ENCODE measurements at places on chromosomes 1 and 21.

GRCh38 chr1:241542199-241542907, 10.2 kb downstream of the KMO start:
- DNase-seq = no peak

DNA sequence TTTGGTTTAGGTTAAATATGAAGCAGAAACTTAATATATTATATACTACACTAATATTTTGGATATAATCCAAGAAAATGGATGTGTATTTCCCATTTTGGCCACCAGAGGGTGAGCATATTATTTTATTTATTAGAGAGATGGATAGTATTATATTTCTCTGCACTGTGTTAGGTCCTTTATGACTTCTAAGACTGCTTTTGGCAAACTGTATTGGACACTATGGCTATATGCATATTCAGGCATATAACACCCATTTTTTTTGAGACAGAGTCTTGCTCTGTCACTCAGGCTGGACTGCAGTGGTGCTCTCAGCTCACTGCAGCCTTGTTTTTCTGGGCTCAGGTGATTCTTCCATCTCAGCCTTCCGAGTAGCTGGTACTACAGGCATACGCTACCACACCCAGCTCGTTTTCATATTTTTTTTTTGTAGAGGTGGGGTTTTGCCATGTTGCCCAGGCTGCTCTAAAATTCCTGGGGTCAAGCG, 17.8 kb upstream of the PGM1 start:
- DNase-seq = peak; percentile 44

- no peak for DNase-seq
Measured at GRCh38 chr1:16077406-16078245, 4.2 kb upstream of the FAM131C start.

DNA sequence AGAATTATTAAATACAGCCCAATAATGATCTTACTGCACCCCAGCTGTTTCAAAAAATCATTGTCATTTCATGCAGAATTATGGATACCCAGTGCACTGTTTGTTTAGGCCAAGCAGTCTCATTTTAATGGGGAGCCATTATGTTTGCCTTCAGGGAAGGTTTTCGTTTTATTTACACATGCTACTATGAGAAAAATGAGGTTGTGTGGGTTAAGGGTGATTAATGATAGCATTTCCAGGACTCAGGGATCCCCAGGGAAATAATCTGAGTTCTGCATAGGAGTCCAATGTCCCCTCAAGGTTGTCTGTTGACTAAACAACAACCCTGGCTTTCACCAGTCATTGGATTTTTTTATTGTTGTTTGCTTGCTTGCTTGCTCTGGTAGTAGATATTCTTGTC, 71.0 kb upstream of the ZP4 start:
- DNase-seq = no peak

- peak; percentile 59 for DNase-seq
Measured at GRCh38 chr1:67441183-67441582, 11.0 kb upstream of the SERBP1 start.

- no peak for DNase-seq
Measured at GRCh38 chr1:24903011-24903461, 27.0 kb downstream of the RUNX3 start.

DNA sequence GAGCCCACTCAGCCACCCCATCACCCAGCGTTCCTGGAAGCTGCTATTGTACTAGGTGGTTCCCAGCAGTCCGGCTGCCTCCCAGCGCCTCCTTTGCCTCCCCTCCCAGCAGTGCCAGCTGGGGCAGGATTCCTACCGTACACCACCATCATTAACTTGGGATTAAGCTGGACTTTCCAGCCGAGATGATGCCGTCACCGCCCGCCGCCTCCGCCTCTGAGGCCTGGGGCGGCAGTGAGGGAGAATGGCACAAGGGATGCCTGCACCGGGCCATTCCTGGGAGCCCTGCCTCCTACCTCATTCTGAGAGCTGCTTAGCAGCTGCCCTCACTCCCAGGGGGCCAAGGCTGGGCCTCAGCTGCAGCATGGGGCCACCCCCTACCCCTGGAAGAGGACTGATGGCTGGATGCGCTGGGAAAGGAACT, 13.2 kb downstream of the CNTN2 start:
- no peak for DNase-seq

DNA sequence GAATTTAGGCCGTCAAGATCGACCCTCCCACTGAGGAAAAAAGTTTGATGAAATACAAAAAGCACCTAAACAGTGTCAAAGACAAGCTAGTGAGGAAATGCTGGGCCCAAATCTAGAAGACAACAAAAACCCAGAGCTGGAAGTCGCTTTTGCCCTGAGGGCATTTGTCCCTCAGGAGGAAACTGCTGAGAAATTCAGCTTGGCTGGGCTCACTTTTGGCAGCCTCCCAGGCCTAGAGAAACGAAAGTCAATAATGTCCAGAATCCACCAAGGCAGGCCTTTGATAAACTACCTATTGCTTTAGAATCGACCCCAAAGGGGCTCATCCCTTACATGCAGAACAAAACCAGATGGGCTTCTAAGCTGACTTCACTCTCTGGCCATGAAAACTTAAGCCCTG, 38.9 kb downstream of the SYT2 start:
- no peak for DNase-seq

DNA sequence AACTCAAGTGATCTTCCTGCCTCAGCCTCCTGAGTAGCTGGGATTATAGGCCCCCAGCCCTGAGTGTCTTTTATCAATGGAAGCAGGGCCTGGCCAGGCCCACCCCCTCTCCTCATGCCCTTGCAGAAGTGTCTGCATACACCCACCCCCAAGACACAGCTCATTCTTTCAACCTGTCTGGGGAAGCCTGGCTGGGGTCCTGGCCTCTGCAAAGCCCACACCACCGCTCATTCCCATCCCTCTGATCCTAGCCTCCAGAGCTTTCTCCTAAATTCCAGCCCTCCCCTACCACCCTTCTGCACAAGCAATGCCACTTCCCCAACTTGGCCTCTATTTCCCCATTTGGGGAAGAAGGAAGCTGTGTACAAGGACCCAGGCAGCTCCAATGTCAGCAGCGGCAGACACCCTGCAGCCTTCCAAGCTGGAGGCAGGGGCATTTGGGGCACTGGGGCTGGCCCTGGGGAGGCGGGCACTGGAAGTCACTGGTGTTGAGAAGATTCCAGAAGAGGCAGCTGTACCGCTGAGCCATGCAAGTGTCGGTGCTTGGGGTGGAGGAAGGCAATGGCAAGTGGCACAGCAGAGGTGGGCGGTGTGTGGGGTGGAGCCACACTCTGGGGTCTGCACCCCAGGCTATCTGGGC, 33.7 kb upstream of the ARF1 start:
- DNase-seq = no peak

GRCh38 chr1:117076648-117077047, 16.5 kb downstream of the TTF2 start:
- no peak for DNase-seq

DNA sequence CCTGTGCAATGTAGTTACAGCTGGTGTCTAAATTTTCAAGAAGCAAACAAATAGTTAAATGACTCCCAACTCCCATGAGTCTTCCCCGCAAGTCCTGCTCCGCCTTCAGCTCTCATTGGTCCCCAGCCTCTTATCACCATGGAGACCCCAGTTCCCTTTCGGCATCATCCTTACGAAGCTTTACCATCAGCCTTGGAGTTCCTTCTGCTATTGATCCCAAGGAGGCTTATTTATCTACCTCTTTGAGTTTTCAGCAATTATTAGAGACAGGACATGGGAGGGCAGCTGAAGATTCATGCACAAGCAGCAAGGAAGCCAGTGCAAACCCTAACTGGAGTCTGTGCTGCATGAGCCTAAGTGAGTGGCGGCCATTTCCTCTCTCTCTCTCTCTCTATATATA, 12.3 kb downstream of the KCNA2 start:
- DNase-seq = no peak

GRCh38 chr1:208083016-208083714, 161.0 kb downstream of the PLXNA2 start:
- DNase-seq = no peak

GRCh38 chr1:210978316-210978973, 155.5 kb downstream of the KCNH1 start:
- no peak for DNase-seq

GRCh38 chr1:29547300-29547699, 311.0 kb downstream of the PTPRU start:
- no peak for DNase-seq

GRCh38 chr1:219161371-219161770, 12.3 kb upstream of the LYPLAL1 start:
- DNase-seq = no peak

GRCh38 chr1:31848381-31848897, 32.6 kb upstream of the SPOCD1 start:
- no peak for DNase-seq

DNA sequence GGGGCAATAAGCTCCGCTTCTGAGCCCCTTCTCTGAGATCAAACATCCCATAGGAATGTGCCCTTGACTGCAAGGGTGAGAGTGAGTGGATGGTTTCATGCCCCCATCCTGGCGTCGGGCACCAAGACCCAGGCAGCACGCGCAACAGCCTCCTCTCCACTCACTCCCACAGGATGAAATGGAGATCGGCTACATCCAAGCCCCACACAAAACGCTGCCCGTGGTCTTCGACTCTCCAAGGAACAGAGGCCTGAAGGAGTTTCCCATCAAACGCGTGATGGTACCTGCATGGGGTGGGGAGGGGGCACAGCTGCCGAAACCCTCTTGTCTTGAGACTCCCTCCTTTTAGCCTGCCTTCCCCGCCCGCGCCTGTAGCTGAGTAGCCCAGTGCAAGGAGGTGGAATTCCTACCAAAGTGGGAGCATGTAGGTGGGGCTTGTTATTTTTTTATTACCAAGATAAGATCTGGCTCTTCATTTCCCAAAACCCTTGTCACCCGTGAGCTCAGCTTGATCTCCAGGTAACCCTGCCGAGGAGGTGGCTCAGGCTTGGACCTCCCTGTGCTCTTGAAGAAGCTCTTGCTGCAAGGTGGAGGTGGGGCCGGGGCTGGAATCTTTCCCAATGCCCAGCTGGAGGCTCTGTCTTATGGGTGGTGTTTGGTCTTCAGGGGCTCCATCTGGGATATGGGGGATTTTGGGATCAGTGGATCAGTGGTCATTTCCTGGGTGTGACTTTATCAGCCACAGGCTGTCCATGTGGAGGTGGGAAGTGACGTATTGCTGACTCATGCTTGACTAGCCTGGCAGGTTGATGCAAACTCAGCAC, 24.0 kb upstream of the PADI6 start:
- DNase-seq = peak; percentile 25

- DNase-seq = no peak
Measured at GRCh38 chr1:116309090-116309870, 63.8 kb upstream of the ATP1A1 start.

- DNase-seq = no peak
Measured at GRCh38 chr1:19582318-19582717, 61.8 kb upstream of the NBL1 start.

GRCh38 chr1:10521537-10522157, 46.9 kb downstream of the PEX14 start:
- no peak for DNase-seq

- no peak for DNase-seq
Measured at GRCh38 chr1:232587141-232588008, 42.6 kb downstream of the SIPA1L2 start.

DNA sequence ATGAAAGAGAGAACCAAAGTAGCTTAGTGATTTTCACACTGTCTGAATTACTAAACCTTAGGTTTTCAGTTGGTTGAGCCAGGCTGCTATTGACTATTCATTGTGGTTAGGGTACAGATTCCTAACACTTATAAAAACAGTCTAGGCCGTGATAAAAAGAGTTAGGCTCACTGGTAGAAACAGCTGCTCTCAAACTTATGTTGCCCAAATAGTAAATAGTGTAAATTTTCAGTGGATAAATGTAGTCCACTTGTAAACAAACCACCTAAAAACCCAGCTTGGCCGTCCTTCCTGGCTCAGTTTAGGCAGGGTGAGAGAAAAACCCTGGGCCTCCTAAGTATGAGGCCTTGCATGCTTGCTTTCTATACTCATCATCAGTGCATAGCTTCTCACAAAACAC, 34.9 kb downstream of the ARID1A start:
- DNase-seq = no peak

- DNase-seq = no peak
Measured at GRCh38 chr1:169138866-169139670, 32.6 kb downstream of the ATP1B1 start.

DNA sequence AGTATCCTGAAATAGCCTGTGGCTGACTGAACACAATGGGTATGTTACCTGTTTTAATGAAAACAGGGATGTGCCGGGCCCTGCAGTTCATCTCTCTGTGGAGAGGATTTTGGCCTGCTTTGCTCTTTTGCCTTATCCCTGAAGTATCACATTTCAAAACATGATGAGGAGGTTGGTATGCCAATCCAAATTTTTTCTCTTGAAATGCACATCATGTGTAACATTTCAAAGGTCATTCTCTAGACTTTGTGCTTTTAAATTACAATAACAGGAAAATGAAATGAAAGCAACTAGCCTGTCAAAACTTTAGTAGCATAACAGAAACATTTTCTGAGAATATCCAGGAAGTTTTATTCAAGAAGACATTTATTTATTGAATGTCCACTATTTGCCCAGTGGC, 118.9 kb downstream of the SLC44A5 start:
- DNase-seq = no peak

GRCh38 chr1:181517181-181517875, 34.0 kb downstream of the CACNA1E start:
- DNase-seq = no peak

- no peak for DNase-seq
Measured at GRCh38 chr1:217205578-217205977, 425.3 kb downstream of the GPATCH2 start.

- peak; percentile 40 for DNase-seq
Measured at GRCh38 chr21:32411350-32412161, 950 bp upstream of the EVA1C start.

DNA sequence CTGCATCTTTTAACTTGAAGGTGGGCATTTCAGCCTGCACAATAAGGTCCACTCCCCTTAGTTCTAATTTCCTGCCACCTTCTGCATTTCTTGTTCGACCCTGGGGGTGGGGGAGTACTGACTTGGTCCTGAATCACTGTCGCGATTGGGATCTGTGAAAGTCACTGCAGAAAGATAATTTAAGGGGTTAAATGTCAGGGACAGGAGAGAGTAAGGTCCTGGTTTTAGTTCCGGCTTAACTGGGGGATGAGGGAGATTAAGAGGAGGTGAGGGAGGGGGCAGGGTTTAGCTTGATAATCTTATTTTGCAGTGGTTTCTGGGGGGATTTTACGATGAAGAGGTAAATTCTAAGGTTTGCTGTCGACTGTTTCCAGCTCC, 128.1 kb downstream of the MRPS6 start:
- no peak for DNase-seq

- no peak for DNase-seq
Measured at GRCh38 chr1:72009173-72010093, 272.9 kb downstream of the NEGR1 start.

DNA sequence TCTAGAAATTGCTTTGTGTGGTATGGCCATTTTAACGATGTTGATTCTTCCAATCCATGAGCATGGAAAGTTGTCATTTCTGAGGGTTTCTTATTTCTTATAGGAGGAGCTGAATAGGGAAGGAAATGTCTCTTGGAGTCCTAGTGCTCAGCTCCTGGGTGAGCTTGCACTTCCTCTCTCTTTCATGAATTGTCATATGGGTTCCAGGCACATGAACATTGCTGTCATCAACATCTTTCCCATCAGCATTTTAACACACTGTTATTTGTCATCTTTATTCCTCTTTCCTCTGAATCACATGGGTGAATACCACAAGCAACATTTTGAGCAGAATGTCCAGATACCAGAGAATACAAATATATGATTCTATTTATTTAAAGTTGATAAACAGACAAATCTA, 23.4 kb downstream of the SLAMF6 start:
- DNase-seq = no peak
